Mesothelial cell of epicardium (in vitro differentiated cells): ENCODE measurements at places on chromosomes 7 and 10.

GRCh38 chr10:110918269-110918642 lies 724 bp downstream of the BBIP1 start:
- DNase-seq: peak; percentile 82
- H3K27ac ChIP-seq: peak overlapping the region; percentile 100
- no peaks in the 10 kb centered on the region for H3K27me3 ChIP-seq

GRCh38 chr7:78081344-78081743 lies 282.8 kb downstream of the PHTF2 start:
- H3K27me3 ChIP-seq: no peaks in the 10 kb centered on the region
- no peak overlapping the region for H3K27ac ChIP-seq
- DNase-seq: no peak
- H3K36me3 ChIP-seq: no peaks in the 10 kb centered on the region
- no peak overlapping the region for H3K4me3 ChIP-seq

DNA sequence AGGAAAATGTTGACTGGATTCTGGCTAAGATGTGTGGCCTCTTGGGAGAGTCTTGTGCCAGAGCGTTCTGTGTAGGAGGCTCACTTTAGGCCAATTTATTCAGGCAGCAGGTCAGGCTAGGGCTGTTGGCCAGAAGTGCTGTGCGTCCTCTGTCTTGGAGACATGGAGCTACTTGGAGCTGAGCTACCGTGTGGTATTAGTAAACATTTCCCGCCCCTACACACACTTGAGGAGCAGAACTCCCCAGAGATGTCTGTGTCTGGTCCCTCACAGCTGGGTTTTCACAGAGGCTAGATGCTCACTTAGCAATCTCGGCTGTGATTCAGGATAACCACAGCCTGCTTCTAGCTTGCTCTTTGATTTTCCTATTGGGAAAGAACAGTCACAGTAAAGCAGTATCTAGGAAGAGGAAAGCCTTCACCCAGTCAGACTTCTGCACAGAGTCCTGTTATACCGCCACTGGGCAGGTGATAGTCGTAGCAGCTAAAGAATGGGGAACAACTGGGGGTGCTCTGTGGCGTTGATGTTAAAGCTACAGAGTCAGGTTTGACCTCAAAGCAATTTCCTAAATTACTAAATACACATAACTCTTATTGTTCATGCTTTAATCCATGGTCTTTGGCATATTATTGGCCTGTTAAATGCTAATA lies 86.7 kb downstream of the MDFIC start:
- H3K4me3 ChIP-seq: no peak overlapping the region
- H3K36me3 ChIP-seq: peaks cover 19% of the 10 kb centered on the region
- H3K27ac ChIP-seq: no peak overlapping the region
- H3K27me3 ChIP-seq: no peaks in the 10 kb centered on the region
- no peak for DNase-seq

GRCh38 chr10:79103129-79103528 lies 34.4 kb downstream of the ZMIZ1 start:
- H3K36me3 ChIP-seq: no peaks in the 10 kb centered on the region
- DNase-seq: no peak
- H3K27ac ChIP-seq: peak overlapping the region; percentile 25
- no peak overlapping the region for H3K4me3 ChIP-seq
- peaks cover 37% of the 10 kb centered on the region for H3K4me1 ChIP-seq
- no peaks in the 10 kb centered on the region for H3K27me3 ChIP-seq

DNA sequence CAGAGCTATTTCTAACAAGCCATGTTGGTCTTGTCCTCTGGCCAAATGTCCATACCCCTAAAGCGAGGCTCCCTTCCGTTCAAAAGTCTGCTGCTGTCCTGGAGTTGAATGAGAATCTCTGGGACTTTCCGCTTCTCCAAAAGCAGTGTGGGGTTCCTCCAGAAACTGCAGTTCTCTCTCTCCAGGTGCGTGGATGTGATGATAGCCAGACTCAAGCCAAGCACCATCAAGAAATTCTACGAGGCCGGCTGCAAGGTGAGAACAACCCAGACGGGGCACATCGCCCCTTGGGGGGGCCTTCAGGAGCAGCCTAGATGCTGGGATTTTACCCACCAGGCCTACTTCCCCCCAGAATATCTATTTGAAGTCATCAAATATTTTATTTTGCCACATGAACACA lies 26.5 kb downstream of the BTBD16 start:
- H3K27ac ChIP-seq: no peak overlapping the region
- H3K36me3 ChIP-seq: no peaks in the 10 kb centered on the region
- no peaks in the 10 kb centered on the region for H3K4me1 ChIP-seq
- no peaks in the 10 kb centered on the region for H3K27me3 ChIP-seq

DNA sequence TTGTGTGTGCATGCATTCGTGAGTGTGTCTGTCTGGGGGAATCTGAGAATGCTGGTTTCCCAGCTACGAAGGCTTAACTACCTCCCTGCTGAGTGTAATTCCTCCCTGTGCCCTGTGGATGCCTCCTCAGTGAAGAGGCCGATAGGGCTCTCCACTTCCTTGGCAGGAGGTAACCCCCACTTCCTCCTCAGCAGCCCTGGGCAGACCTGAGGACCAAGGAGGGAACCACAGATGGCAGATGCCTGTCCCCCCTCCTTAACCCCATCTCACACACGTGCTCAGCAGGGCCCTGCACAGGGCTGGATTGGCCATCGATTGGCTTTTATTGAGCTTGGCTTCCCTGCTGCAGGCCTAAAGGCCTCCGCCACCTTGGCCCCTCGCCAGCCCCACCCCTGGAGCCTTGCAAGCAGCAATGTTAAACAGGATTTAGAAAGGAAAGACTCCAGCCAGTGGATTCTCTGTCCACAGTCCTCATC lies 45.6 kb upstream of the LRRC4 start:
- no peaks in the 10 kb centered on the region for H3K27me3 ChIP-seq
- DNase-seq: peak; percentile 37
- no peak overlapping the region for H3K4me3 ChIP-seq
- H3K36me3 ChIP-seq: peaks cover 7% of the 10 kb centered on the region
- H3K27ac ChIP-seq: no peak overlapping the region
- peaks cover 6% of the 10 kb centered on the region for H3K4me1 ChIP-seq
